Endothelial cell (in vitro differentiated cells): ENCODE measurements at places on chromosomes 1 and 21. TPM values are rescaled to one million over a fixed set of nuclear protein-coding genes. Genes with fewer than 3 reads are reported as not detected.

DNA sequence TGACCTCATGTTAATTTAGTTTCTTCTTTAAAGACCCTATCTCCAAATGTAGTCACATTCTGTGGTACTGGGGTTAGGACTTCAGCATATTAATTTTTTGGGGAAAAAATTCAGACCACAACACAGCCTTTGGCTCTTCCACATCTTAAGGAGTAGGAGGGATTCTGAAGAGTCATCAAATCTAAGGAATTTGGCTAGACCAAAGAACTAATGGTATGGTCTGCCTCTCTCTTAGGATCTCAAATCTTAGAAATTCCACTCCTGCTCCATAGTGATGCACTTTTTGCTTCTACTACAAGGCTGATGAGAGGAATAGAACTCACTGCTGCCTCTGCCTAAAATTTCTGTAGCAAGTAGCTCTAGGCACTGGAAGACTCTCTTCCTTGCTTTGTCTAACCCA, 80.5 kb downstream of the NGF start:
- DNase-seq = no peak

Gene TSTD1
- 14.2 TPM for total RNA-seq

DNA sequence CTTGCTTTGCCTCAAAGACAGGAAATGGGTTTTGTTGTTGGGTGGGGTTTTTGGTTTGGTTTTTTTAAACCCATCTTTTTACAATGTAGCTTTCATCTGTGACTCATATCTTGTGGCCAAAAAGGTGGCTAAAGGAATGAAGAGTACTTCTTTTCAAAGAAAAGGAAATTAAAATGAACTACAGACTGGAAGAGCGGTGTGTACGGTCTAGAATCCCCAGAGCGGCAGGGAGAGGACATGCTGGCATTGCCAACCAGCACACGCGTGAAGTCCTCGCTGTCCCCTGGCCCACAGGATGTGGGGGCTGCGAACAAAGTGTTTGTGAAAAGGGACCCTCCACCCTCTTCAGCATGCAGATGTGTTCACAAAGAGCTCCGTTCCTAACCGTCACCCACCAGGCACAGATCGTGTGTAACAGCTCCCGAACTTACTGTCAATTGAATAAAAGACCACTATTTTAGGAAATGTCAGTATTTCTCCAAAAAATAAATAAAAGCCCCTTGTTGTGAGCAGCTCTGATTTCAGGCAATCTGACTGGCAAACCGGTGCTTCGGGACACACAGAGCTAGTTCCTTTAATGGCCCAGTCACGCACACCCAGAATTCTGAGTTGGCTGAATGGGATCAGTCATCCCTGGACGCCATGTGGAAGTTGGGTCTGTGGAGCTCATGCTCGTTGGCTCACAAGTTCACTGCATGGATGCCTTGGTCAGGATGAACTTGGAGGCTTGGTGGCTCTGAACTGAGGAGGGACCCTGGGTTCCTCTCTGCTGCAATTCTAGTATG, 602.9 kb downstream of the NPHP4 start:
- no peak for DNase-seq

GRCh38 chr1:218783916-218784315, 389.8 kb upstream of the LYPLAL1 start:
- DNase-seq = no peak

DNA sequence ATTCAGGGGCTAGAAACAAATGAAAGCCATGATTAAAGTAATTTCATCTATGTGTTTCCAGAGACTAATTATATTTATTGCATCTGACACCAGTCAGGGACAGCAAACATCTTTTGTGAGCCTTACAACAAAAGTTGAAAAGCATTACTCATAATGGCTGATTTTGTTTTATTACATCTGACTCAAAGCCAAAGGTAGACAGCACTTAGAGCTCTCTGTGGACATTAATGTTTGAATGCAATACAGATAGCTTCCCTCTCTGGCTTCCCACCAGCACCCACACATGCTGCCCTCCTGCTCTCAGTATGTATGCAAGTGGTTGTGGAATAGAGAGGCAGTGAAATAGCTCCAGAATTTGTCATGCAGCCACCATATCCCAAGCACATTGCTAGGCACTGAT, 198.7 kb downstream of the SETD4 start:
- no peak for DNase-seq

- DNase-seq = no peak
Observed at GRCh38 chr21:14353726-14354125, 29.2 kb downstream of the HSPA13 start.

GRCh38 chr1:33244809-33245186, 11.5 kb upstream of the ZNF362 start:
- no peak for DNase-seq

GRCh38 chr1:15707239-15707925, 23.3 kb downstream of the PLEKHM2 start:
- no peak for DNase-seq

DNA sequence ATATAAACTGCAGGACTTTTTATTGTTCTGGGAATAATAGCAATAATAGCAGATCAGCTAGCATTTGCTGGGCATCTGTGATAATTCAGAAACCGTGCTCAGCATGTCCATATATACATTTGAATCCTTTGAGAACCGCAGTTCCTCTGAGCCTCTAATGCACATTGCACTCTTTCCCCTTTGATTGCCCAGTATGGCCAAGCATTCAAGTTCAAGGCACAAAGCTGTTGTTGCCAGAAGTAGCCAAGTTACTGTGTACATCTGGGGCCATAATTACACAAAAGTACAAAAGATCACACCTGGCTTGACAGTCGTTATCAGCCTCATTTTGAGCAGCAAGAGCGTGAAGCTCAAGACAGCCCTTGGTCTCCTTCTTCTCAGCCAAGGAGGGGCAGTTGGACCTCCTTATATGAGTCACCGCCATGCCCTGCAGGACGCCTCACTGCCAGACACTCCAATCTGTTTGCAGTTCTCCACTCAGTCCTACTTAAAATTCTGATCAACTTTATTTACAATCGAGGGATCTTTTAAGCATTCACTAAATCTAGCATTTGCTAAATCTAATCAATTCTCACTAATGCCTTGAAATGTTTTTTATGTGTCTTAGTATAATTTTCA, 216.0 kb downstream of the SLC35F3 start:
- no peak for DNase-seq

DNA sequence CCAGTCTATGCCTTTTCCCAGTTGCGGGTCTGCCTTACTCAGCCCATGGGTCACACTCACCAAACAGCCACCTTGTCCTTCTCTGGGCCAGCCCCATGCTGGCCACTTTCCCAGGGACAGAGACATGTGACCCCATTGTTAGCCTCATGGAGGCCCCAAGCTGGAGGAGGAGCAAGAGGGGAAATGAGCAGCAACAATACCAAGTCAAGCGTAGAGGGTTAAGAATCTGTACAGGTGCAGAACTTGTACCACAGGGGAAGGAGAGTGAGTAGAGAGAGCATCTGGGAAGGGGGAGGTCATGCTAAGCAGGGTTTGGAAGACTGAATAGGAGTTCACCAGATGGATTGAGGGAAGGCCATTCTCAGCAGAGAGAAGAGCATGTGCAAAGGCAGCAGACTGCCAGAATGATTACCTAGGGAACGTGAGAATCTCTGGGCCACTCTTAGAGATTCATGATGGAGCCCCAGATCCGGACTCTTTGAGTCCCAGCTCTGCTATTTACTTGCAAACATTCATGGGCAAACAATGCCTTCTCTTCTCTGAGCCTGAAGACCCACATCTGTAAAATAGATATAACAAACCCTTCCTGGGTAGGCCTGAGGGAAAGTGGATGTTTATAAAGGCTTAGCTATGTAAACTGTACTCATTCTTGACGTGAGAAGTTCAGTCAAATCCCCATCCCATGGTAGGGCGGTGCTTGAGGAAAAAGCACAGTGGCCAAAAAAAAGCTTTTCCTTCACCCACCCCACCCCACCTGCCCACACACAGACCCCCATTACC, 2.8 kb upstream of the SLC2A1 start:
- no peak for DNase-seq

GRCh38 chr1:117237726-117238381, 27.1 kb upstream of the VTCN1 start:
- DNase-seq = no peak

Gene GUCA2A
- total RNA-seq = not detected

Gene ANKRD34A
- 0.56 TPM for total RNA-seq

DNA sequence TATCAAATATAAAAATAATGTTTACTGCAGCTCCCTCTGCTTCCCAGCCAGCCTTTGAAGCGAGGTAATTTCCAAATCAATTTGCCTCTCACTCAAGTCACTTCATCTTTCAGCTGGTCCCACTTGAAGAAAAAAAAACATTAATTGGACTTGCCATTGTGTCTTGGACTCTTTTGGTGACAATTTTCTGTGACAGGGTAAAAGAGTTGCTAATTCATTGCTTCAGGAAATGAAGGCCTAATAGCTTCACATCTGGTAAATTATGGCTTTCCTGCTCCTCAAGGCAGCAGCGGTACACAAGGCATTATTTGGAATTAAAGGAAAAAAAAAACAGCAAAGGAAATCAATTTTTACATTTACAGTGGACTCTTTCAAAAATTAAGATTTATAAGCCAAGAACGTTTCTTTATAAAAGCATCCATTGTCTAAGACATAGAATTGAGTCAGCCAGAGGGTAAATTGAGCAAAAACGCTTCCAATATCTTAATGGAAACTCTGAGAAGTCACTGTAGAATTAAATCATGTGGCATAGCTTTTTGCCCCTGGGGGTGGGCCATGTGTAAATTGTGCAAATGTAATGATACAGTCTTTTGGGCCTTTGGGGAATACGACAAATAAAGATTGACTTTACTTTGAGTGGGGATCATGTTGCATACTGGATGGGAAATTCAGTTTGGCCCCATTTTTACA, 102.5 kb downstream of the LYPLAL1 start:
- no peak for DNase-seq

DNA sequence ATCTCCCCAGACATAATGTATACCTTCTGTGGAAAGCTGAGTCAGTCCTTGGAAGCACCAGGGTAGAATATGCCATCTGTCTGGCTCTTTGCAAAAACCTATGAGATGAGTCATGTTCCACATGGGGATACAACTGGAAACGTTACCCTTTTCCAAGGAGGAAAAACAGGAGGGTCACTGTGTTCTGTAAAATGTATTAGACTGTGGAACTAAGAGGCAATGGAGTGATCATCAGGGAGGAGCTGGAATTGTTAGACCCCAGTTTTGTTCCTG, 16.1 kb upstream of the PSMD4 start:
- no peak for DNase-seq

GRCh38 chr21:21412096-21412495, 413.9 kb downstream of the NCAM2 start:
- DNase-seq = no peak

GRCh38 chr1:91501523-91501851, 836 bp downstream of the CDC7 start:
- no peak for DNase-seq

Gene SLC35D1
- 4.2 TPM for total RNA-seq

DNA sequence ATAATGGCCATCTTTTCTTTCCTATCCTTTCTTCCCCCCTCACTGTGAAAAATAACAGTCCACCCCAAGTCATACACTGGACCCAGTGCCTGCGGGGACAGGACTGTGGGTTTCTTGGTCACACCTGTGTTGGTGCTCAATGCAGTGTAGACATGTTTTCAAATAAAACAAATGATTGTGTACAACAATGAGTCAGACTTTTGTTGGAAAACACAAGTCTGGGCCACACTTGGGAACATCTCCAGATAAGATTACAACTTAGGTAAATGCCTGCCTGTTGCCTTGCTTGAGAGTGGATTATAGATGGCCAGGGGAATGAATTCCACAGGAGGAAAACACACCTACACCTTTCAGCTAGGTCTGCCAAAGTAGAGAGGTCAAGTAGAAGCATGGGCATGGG, 34.1 kb downstream of the PDPN start:
- DNase-seq = no peak

GRCh38 chr1:91958926-91959325, 9.7 kb downstream of the BRDT start:
- no peak for DNase-seq

DNA sequence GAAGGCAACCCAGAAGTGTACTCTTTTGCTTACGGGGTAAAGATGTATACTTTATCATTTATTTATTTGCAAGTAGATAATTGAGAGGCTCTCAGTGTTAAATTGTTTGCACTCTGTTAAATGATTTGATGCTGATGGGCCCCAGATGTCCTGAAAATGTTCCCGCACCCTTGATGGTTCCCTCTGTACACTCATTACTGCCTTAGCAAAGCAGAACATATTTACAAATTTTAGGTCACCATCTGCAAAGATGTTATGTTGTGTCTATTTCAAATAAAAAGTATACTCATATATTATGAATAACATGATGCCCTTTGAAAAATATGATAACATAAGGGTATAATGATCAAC, 240.5 kb upstream of the SNX7 start:
- DNase-seq = no peak

GRCh38 chr1:3187415-3188149, 118.6 kb downstream of the PRDM16 start:
- no peak for DNase-seq

DNA sequence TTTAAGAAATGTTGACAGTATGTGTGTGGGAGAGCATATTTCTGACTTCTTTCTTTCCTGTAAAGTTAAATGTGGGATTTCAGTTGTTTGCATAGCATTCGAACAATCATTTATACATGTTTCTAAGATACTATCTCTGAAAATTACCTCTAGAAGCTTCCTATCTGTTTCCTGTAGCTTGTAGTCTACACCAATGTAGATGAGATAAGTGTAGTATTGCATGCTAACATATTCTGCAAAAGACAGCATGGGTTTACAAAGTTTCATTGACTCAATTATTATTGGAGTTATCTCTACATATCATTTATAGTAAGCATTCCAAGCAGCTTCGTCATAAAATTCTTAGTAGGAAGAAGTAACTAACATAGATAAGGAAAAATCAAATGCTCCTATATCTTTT, 98.9 kb upstream of the DPYD start:
- DNase-seq = no peak

GRCh38 chr1:109197158-109198042, 16.3 kb upstream of the SARS1 start:
- peak; percentile 26 for DNase-seq

Gene ANGPTL1
- total RNA-seq = not detected

- no peak for DNase-seq
Observed at GRCh38 chr1:94345148-94345721, 73.0 kb upstream of the ABCD3 start.

DNA sequence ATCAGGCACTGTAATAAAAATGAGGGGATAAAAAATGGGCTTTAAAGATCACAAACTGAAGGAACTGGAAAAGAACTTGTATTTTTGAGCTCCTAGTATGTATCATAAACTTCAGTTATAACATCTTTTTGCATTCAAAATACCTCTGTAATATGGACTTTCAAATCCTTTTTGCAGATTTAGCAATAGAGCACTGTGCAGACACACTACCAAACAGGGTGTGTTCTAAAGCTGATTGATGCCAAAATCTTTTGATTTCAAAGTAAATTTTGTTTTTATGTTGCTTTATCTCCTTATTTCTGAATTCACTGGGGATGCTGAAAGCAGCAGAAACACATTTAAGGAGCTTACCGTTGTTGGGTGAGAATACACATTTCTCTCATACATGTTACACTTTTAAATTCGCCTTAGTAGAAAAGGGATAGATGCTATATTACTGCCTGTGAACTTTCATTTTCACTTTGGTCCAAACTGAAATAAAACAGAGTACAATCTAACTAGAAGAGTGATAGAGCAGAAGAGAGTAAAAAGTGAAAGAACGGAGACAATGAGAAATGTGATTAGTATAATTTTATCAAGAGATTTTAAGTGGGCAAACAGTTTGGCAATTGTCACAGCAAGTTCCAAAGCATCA, 1126.6 kb downstream of the BRINP3 start:
- no peak for DNase-seq

GRCh38 chr1:112714313-112715263, 544 bp downstream of the PPM1J start:
- peak; percentile 43 for DNase-seq

Gene GABPA
- total RNA-seq = 22.6 TPM
